ENCODE measurements at places on chromosomes 5 and 9.
A peak's percentile ranks its signal among the peaks of the same experiment; 100 is the strongest.

- no peak for DNase-seq
These were observed 24.2 kb upstream of the ZNF618 start for GRCh38 chr9:113851873-113852272.

- DNase-seq, result no peak
These were observed 236.8 kb downstream of the ACTL7B start for GRCh38 chr9:108618906-108619550.

- no peak for DNase-seq
These were observed 99.0 kb downstream of the TRIM36 start for GRCh38 chr5:115070737-115071136.

DNA sequence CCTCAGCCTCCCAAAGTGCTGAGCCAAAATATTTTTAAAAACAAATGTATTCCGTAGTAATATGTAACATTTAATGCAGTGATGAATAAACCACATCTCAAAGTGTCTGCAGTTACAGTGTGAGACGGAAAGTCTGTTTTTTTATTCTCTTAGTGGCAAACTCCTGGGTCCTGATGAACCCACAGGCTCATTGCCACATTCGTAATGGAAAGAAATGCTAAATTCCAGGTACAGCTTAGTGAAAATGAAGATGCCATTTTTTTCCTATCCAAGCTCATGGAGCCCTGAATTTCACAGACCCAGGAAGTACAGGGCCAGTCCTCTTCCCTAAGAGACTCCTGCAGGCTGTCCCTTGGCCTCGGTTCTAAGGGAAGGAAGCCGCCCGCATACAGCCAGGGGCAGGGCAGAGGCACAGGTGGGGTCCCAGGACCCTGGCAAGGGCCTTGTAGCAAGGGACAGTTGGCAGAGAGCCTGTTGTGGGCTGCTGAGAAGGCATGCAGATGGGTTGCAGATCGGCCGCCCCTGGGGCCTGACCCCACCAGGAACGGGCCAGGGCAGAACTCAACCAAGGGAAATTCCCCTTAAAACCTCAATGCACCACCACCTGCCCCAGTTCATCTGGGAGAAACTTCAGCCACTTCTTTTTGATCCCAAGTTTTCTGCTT is 36.2 kb downstream of the IPPK start:
- DNase-seq, result no peak

- DNase-seq, result peak; percentile 0
These were observed 678.5 kb upstream of the NUDT12 start for GRCh38 chr5:104241046-104241445.

DNA sequence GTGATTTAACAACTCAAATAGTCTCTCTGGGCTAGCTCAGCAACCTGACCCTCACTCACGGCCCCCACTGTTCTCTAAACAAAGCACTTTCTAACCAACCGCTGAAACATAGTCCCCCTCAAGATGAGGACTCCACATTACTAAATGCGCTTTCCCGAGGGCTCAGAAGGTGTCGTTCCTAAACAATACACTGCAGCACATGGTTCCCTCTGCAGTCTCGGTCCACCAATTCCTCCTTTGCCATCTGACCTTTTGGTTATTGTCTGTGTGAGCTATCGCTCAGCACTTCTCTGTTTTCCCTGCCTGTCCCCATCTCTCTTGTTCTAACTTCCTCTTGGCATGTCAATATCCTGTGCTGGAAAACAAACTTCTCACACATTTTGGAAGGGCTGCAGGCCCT is 7.2 kb downstream of the EPB41L4A start:
- no peak for DNase-seq

- no peak for DNase-seq
These were observed 5.7 kb upstream of the TICAM2 start for GRCh38 chr5:115607935-115608334.

DNA sequence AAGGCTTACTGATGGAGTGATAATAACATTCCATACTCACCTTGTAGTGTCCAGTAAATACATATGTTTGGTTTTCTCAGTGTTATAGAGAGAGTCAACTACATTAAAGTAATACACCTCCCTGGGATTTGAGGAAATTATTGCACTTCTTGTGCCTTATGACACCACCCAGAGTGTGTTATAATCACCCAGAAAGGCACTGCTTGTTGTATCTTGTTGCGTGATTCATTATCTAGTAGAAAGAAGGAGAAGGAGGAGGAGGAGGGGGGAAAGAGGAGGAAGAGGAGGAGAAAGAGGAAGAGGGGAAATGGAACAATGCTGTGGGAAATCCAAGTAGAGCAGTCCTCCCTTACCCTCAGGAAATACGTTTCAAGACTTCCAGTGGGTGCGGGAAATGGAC is 661.8 kb upstream of the WWC1 start:
- no peak for DNase-seq

- no peak for DNase-seq
These were observed 306.1 kb upstream of the WWC1 start for GRCh38 chr5:167985373-167985772.

- no peak for DNase-seq
These were observed 175.4 kb downstream of the MED10 start for GRCh38 chr5:6202968-6203365.

- DNase-seq, result no peak
These were observed 70.5 kb downstream of the PIK3R1 start for GRCh38 chr5:68285851-68286611.

GRCh38 chr5:131647048-131647769 is 12.2 kb upstream of the RAPGEF6 start:
- no peak for DNase-seq

DNA sequence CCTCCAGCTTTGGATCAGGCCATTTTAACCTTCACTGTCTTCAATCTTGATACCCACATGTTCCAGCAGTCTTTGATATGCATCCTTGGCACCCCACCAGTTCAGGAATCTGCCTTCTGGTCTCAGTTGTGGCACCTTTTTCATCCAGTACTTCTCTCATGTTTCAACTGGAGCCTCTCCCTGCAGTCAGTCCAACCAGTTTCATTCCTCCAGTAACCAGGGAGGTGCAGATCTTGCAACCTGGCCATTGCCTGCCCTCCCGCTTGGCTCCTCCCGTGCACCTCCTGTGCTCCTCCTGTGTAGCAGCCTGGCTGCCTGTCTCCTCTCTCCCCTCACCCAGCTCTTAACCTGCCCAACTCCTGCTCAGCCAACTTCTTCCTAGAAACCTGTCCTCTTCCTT is 20.2 kb downstream of the FUBP3 start:
- no peak for DNase-seq

DNA sequence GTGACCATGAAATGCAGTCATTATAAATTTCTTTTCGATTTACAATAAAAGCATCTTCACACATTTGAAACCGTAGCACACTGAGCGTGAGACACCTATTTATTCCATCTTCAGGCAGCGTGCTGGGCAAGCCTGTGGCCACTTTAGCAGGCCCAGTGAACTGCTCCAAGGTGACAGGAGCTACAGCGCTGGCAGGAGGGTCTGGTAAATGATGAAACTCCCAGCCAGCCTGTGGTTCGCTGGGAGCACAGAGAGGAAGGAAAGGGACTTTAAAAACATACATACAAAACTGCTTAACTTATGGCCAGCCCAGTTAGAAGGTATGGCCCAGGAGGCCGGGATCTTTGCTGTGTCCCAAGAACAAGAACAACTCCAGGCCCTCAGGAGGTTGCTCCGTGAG is 5.1 kb downstream of the RAPGEF1 start:
- no peak for DNase-seq

DNA sequence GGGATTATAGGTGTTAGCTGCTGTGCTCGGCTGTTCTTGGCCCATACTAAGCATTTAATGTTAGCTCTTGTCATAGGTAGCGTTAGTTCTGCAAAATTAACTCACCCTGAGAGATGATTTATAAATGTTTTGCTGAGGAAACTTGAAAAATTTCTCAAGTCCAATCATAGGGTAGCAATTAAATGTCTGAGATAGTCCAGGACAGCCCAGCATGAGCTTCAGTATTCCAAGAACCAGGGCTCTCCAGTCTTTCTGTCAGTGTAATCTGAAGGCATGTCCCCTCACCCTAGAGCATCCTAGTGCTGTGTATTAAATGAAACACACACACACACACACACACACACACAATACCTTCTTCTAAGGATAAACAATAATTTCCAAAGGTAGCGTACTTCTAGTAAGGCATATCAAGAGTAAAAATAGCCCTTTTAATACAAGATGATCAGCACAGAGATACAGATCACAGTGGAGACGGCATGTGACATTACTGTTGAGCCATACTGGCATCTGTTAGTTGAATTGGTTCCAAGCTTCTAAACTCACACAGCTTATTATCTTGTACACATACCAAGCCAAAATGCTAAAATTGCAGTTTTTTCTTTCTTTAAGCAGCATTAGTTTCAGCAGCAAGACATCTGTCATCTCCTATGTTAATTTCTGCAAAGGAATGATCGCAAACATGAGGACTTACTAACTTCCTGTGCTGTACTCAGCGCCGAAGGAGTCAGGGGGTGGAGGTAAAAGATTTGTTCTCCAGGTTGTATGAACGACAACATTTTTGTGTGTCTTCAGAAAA is 46.3 kb upstream of the JMY start:
- DNase-seq, result no peak

DNA sequence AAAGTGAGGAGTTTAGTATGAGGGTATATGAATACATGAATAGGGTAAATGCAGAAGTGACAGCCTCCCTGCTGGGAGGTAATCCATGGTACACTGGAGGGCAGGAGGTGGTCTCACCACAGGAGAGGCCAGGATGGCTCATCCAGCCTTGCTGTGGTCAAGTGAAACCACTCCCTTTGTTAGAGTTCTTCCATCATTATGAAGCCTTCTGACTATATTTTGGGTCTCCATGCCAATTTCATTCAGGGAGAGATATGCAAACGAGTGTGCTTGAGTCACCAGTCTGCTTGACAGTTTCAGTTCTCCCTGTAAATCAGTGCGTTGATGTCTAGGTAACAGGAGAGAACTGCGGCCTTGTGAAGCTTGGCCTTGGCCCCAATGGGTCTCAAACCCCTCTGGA is 16.4 kb downstream of the PPP3R2 start:
- no peak for DNase-seq

DNA sequence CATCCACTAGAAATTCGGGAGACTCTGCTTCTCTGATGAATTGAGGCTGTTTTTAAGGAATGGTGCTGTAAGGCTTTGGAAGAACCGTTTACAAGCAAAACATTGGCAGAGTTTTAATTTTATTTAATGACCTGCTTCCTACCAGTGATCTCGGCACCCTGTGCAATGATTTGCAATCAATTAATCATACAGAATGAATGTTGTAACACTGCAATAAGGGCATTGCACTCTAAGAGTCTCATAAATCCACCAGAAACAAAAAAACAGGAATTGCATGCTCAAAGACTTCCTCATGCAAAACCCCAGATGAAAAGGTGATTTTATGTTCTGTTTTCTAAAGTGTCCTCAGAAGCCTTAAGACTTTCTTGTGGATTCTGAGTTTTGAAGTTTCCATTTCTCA is 295.7 kb downstream of the ARHGEF28 start:
- DNase-seq, result no peak

GRCh38 chr9:10265153-10265631 is 347.6 kb downstream of the PTPRD start:
- DNase-seq, result no peak

GRCh38 chr5:147804334-147804733 is 21.8 kb upstream of the JAKMIP2 start:
- no peak for DNase-seq

GRCh38 chr9:97990259-97990658 is 7.1 kb downstream of the ANP32B start:
- no peak for DNase-seq

DNA sequence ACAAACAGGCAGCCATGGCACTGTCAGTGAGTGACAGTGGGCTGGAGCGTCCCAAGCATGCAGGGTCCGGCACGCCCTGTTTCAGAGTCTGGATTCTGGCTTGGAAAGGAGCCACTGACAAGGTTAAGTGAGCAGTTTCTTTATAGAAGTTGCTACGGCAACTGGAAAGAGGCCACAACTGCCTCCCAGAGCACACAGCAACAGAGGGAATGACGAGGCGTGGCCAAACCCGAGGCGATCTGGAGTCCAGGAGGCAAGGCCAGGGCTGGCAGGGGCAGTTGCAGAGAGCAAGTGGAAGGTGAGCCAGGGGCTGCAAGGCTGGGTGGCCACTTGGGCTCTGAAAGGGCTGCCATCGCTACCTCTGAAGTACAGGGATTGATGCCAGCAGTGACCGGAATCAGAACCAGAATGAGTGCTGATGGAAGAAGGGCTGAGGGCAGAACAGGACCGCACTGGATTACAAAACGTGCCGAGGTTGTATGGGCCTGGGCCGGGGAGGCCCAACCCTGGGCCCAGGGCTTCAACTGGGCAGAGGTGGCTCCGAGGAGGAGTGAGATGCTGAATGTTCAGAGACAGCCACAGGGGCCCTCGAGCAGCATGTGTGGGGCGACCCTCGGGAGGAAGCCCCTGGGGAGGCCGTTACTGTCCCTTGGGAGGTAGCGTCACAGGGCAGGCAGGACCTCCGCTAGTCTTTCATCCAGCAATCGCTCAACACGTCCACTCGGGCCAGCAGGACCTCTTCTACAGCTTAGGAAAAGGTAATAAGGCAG is 4.6 kb downstream of the MRPL41 start:
- no peak for DNase-seq

- DNase-seq, result no peak
These were observed 13.6 kb downstream of the CCNH start for GRCh38 chr5:87398981-87399614.

- no peak for DNase-seq
These were observed 56.7 kb downstream of the UBE2QL1 start for GRCh38 chr5:6505416-6505755.

DNA sequence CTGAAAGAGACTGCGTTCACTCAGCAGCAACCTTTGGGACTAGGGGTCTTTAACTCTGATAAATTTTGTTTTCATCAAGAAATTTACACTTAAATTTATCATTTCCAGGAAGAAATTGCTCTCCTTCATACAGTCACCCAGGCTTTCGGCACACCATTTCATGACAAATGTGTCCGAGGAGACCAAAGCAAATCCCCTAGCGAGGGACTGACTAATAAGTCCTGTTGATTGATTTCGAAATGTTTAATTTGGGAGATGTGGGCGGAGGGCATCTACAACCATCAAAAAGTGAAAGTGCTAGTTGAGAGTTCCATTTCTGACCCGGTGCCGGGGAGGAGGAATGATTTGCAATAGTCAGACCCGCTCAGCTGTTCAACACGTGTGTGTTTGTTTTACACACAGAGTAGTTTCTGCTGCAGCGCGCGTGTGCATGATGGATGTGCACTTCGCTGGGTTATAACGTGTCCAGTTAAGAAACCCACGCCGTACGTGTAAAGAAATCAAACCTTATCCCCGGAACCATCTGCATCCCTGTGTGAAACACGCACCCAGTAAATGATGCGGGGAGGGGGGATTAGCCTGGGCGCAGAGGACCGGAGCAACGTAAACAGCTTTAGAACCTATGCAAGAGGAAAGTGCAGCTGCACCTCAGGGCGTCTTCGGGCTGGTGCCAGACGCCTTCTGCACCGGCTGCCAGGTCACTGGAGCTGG is 845 bp upstream of the NR4A3 start:
- DNase-seq, result peak; percentile 11
